ENCODE measurements at places on chromosomes 2 and 18.

- no peak for DNase-seq
Observed at GRCh38 chr18:28837100-28837499, 660.2 kb upstream of the CDH2 start.

DNA sequence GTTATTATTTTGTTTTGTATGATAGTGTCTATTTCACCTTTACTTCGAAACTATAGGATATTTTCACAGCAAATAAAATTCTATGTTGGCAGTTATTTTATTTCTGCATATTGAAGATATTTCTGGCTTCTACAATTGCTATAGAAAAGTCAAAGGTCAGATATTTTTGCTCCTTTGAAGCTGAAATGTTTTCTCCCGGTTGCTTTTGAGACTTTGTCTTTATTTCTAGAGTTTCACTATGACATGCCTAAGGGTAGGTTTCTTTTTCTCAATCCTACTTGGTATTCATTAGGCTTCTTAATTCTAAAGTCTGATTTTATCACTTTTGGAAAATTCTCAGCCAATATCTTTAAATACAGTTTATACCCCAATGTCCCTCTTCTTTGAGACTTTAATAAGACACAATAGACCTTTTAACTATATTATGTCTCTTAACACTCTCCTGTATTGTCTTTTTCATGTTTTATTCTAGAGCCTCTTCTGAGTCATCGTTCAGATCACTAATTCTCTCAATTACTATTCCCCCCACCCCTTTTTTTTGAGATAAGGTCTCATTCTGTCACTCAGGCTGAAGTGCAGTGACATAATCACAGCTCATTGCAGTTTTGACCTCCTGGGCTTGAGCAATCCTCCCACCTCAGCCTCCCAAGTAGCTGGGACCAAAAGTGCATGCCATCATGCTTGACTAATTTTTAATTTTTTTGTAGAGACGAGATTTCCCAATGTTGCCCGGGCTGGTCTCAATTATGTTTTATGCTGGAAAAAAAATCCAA, 50.5 kb downstream of the USP37 start:
- DNase-seq: no peak

DNA sequence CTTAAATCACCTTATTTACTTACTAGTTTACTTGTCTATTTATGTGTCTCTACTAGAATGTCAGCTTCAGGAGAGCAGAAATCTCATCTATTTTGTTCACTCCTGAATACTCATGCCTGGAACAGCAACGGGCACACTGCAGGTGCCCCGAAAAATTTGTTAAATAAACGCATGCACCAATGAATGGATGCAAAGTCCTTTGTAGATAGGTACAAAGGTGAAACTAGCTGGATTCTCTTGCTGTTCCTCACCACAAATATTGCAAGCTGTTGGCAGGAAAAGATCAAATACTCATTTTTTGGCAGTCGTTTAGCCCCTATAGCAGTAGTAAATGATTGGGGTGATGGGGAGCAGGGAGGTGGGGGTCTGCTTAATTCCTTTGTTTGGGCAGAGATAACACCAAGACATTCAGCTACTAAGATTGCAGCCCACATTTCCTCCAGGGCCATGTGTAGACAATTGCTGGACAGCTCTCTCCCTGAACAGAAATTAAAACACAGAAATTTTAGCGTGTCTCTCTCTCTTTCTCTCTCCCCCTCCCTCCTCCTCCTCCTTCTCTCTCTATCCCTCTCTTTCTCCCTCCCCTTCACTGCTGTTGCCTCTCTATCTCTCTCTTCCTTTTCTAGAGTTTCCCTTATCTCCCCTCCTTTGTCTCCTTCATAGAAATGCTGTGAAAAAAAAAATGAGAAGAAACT, 5.4 kb downstream of the MARCHF4 start:
- no peak for DNase-seq

GRCh38 chr2:105787376-105788318, 42.9 kb downstream of the NCK2 start:
- no peak for DNase-seq

- DNase-seq: no peak
Observed at GRCh38 chr2:232363784-232364615, 14.6 kb upstream of the ALPP start.

DNA sequence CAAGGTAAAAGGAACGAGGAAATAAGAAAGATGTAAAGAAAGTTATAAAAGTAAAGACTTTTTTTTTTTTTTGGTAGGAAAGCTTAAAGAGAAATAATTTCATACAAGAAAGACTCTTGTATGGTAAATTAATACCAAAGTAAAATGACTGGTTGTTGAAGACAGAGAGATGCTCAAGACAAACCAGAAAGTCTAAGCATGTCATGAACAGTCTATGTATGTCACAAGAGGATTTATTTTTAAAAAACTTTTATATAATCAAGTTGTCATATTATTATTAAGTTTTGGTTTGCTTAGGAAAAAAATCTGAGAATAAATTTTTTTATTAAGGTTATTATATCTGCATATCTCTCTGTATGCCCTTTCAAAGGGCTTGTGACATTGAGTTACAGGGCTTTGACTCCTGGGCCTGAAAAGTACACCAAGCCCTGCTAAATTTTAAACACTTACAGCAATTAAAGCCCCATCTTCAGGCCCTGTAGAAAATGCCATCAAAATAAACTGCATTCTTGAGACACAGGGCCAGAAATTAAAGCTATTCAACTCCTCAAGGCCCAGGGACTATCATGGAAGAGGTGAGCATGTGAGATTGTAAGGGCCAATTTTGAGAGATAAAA, 10.9 kb upstream of the SGPP2 start:
- no peak for DNase-seq

DNA sequence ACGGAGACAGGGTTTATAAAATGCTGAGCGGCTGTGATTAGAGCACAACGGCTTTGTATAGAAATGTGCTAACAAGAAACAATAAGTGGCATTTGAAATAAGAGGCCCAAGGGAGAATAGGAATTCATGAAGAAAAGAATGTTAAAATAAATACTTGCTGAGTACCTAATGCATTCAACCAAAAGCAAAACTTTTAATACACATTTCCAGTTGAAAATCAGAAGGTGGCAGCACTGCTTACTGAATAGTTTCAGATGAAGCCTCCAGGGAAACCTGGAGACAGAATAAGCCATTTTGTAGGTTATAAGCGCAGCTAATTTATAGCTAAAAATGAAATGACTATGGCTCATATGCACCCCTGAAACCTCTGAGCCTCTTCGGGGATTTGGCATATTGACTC, 286.6 kb downstream of the DPP10 start:
- no peak for DNase-seq

DNA sequence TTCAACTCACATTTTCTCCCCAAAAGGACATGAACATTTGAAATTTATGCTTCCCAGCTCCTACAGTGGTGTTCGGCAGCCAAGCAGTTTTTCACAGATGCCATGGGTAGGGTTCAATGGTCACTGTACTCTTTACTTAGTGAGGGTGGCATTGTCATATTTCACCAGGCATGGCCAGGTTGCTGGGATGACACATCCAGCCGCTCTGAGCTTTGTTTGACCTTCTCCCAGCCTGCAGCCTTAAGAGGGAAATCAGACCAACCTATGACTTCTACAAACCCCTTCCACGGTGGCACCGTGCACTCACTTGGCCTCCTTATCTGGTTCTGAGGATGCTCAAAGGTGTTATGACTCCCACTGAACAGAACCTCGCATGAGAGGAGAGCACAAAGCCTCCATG, 108.4 kb upstream of the SH3BP4 start:
- no peak for DNase-seq

DNA sequence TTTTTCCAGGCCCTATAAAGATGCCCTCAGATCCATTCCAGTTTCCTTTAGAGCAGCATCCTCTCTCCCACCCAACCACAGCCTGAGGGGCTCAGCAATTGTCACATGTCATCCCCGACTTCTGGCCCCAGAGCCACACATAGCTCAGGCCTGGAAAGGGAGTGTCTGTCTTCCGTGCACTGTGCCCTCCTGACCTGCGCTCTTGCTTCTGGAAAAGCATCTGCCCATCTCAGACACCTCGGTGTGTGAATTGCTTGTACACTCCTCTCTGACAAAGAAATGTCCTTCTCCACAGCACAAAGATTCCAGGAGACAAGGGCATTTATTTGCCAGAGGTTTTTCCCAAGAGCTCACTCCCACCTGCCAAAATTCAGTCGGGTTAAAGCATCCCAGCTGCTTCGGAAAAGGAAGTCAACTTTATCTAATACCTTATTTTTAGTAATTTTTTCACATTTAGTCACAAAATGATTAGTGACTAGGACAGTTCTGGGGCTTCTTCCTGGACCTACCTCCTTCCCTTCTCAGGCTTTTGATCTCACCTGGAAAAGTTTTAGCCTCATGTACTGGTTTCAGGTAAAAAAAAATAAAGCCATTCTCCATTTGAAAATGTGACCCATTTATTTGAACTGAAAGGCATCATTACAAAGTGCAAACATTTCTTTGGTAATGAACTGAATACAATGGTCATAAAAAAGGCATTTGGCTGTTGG, 112.9 kb downstream of the PXDN start:
- no peak for DNase-seq

GRCh38 chr18:10563886-10564285, 38.1 kb downstream of the NAPG start:
- no peak for DNase-seq

DNA sequence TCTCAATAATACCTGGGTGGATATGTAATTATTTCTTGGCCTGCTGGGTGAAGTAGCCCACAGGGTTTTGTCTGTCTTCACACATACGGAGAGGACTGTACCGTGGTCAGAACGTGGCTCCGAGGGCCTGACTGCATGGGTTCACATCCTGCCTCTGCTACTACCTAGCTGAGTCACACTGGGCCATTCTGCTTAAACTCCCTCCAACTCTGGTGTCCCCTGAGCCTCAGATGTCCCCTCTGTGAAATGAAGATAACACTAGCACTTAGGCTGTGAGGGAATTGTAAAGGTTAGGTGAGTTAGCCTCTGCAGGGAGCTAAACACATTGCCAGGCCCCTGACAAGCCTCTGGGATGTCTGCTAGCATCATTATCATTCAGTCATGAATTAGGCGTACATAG, 120.1 kb upstream of the NABP1 start:
- no peak for DNase-seq

- no peak for DNase-seq
Observed at GRCh38 chr18:79954791-79955190, 3.3 kb upstream of the SLC66A2 start.

GRCh38 chr18:36107477-36107876, 21.7 kb downstream of the SLC39A6 start:
- DNase-seq: no peak

DNA sequence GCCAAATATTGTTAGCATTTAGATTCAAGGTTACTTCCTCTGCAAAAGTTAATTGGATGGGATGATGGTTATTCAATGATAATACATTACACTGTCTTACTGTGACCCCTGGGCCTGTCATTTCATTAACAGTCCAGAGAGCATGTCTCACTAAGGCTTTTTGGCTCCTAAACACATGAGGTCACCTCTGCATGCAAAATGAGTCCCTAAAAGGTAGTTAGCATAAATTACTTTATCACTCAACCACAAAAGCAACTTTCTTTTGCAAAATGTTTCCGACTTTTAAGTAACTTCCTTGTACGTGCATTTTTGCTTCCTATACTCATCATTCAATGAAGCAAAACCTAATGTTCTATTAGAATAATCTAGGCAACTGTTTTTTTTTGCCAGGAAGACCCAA, 16.8 kb upstream of the AGFG1 start:
- no peak for DNase-seq

GRCh38 chr18:46301081-46301480, 196.9 kb downstream of the HAUS1 start:
- DNase-seq: no peak

DNA sequence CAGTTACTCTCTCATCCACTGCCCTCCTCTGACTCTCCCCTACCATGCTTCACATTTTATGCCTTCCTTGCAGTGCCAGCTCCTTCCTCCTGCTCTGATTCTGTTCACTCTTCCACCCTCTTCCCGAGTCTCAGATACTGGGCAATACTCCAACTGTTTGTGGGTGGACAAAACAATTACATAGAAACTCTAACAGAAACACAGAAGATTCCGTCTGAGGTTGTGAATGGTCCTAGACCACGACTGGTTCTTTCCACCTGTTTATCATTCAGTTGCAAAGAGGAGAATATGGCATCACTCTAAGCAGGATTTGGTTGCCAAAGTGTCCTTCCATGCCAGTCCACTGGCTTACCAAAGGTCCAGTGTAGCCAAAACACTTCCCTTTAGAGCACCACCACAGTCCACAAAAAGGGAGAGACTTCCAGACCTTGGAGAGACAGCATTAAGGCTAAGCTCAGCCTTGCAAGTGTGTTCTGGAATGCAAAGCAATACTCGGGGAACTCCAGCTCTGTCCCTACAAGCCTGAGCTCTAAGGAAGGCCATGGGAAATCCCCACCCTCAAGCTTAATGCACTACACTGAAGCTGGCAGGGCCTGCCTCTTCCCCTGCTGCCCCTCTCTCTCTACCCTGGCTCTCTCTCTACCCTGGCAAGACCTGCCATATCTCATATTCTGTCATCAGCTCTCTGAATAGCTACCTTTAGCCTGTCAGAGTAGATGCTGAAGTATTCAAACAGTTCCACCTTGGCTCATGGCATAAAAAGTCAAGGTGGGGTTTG, 33.6 kb upstream of the RND3 start:
- no peak for DNase-seq

DNA sequence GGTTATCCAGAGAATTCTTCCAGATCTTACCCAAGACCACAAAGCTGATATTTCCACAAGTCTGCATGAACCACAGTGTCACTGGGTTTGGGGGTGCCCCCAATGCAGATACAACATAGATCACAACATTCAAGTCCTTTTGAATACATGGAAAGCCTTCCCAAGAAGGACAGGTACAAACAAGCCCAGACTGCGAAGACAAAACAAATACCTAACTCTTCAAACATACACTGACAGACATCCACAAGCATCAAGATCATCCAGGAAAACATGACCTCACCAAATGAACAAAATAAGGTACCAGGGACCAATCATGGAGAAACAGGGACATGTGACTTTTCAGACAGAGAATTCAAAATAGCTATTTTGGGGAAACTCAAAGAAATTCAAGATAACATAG, 93.1 kb downstream of the MDH1 start:
- no peak for DNase-seq

- no peak for DNase-seq
Observed at GRCh38 chr2:42795841-42796301, 3.5 kb upstream of the HAAO start.

DNA sequence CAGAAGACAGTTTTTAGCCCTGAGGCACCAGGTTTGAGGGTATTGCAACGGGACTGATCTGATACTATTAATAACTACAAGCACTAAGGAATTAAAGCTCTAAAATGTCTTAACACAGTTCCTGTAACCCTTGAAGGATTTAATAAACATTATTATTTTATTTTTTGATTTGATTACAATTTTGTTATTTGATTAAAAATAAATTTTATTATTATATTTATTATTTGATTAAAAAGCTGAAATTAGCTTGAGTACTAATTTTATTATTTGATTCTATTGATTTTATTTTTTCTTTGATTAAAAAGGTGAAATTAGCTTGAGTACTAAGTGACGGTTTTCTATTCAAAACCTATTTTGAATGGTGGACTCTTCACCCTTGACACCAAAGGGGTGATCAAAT, 307.3 kb downstream of the ZNF521 start:
- DNase-seq: no peak

GRCh38 chr2:37742286-37742685, 70.8 kb upstream of the CDC42EP3 start:
- DNase-seq: no peak

Measured in stimulated activated CD8-positive, alpha-beta memory T cell treated with anti-CD3 and anti-CD28 coated beads, Interleukin-15, amount 100 ng/mL, for 48 hours (primary cell).